ENCODE measurements at places on chromosomes 7 and 10. TPM values are rescaled to one million over a fixed set of nuclear protein-coding genes. Genes with fewer than 3 reads are reported as not detected.

DNA sequence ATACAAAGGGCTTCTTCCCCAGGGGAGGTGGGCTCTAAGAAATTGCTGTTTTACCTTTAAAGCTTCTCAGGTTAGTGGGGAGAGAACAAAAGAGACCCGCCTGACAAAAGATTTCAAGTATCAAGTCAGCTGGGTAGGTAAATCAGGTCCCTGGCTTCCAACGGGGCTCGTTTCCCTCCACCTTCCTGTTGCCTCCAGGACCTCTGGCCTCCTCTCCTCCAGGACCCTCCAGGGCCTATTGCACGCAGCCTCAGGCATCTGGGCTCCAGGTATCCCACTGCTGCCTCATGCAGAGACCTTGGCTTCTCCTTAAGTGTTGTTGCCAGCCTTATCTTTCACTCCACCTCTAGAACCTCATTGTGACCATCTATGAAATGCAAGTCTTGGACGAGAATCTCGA is 2.9 kb downstream of the BNIP3 start:
- DNase-seq: no peak

DNA sequence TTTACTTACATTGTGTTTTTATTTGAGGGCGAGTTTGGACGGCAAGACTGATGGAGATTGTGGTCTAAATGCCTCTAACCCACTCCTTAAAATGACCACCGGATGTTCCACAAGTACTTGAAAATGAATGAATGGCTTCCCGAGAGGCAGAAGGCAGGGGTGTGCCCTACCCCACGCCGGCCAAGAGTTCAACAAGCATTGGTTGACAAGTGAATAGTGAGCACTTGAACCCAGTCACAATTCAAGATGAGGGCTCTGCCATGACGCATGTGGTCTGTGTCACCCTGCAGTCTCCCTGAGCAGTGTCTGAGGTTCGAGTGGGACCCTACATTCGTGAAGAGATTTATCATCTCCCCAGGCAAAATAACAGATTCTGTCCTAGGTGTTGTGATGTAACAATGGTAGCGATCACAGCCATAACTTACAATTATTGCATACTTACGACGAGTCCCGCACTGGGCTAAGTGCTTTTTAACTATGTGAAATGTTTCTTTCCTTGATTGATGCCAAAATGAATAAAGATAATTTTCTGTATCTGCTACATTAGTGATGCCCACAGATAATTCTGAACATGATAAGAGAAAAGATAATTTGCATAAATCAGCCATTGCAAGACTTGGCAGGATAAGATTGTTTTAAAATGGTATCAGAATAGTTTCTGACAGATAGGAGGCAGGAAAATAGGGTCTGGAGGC is 305.4 kb downstream of the WDR37 start:
- DNase-seq: no peak

GRCh38 chr7:44325811-44326241 is 432 bp upstream of the CAMK2B start:
- no peak for DNase-seq

- no peak for DNase-seq
Measured at GRCh38 chr7:135716677-135717238, 11.2 kb downstream of the SLC13A4 start.

DNA sequence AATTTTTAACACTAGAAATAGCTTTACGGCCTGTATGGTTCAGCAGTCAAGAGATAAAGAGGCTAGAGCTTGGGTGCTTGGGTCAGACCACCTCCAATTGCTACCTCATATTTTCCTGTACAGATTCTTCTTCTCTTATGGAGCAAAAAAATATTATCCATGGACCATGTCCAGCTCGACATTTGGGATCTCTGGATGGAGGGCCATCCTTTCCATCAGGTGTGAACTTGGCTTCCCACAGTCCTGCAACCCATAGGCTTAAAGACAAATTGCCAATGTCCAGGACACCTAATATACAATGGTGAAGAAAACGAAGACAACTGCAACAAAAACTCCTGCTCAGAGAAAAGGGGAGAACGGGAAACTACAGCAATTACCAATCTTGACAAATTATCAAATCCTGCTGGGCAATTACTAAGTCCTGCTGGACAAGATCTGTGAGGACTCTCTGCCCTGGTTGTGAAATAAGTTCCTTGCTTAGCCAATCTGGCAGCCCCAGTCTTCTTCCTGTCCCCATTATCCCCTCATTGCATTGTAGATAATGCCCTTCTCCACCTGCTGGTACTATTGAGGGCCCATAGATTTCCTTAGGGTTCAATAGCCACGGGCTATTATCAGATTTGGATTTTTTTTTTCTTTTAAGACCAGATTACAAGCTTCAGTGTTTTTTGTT is 42.0 kb upstream of the BRAF start:
- no peak for DNase-seq

DNA sequence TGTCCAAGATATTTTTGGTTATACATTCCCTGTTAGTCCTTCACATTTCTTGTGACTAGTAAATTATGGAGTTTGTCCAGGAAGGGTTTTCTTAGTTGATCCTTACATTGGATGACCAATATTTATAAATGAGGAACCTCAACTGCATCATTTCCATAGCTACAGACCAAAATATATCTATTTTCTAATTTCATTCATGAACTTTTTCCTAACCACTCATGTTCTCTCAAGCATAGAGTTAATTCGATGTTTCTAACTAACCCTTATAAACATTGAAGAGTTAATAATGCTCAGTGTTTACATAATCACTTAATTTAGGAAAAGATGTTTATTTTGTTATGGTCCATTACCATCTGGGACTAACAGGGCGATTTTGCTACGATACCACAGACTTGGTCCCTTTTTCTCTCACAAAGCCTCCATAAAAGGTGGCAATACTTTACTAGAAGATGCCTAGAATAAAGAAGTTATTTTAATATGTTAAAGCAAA is 591.0 kb downstream of the MAGI2 start:
- no peak for DNase-seq

- DNase-seq: no peak
Measured at GRCh38 chr7:39678930-39679709, 55.7 kb downstream of the RALA start.

- DNase-seq: no peak
Measured at GRCh38 chr7:18003286-18003994, 24.2 kb downstream of the PRPS1L1 start.

- DNase-seq: no peak
Measured at GRCh38 chr7:108136191-108136688, 6.1 kb upstream of the LAMB4 start.

DNA sequence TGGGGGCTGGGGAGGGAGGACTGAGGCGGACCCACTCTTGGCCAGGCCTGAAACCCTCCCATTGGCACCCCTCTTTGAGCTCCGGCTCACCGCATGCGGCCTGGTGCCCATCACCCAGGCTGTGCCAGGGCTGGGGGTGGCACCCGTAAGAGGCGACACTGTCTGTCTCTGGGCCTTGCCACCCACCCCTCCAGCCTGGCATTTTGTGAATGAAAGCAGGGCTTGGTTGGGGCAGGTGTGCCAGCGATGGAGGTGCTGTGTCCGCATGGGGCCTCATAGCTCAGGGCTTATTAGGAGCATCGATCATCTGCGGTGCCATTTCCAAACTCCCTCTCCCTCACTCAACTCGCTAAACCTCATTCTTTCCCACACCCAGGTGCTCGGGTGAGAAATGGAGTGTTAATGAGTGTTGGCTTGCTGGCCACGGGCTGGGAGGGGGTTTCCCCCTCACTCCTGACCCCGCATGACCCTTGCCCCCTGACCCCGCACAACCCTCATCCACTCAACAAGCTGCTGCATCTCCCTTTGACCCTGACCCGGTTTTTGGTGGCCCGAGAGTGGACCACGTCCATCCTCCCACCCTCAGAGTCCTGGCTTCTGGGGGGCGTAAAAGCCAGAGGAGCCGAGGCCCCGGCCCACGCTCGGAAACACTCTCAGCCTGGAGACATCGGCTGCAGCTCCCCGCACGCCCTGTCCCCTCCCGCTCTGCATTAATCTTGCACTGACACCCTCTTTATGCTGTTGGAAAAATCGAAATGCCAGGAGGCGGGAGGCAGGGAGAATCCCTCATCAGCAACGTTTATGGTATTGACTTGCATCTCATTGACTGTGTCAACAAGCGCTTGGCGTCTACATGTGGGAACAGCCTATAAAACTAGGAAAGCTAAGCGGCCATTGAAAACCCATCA is 161.2 kb downstream of the DNAJB6 start:
- no peak for DNase-seq

GRCh38 chr7:6460303-6460702 is 12.5 kb upstream of the DAGLB start:
- no peak for DNase-seq

GRCh38 chr7:44057849-44058758 is 7.3 kb downstream of the PGAM2 start:
- no peak for DNase-seq

DNA sequence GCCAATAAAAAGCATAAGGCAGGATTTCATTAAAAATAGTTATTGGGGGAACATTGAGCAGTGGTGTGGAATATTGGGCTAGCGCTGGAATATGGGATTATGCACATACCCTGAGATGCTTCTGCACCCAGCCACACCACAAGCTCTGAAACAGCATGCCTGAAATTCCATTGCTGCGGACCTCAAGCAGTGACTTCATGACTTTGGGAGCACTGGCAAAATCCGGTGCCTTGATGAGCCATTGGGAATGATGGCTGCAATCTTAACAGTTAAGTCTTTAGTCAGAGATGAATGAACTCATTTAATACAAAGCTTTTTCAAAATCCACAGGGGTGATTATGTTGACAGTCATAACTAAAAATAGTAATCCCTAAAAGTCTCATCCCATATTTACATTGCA is 274.7 kb upstream of the MTPN start:
- DNase-seq: no peak

GRCh38 chr10:78688230-78688900 is 380.4 kb upstream of the ZMIZ1 start:
- DNase-seq: no peak

DNA sequence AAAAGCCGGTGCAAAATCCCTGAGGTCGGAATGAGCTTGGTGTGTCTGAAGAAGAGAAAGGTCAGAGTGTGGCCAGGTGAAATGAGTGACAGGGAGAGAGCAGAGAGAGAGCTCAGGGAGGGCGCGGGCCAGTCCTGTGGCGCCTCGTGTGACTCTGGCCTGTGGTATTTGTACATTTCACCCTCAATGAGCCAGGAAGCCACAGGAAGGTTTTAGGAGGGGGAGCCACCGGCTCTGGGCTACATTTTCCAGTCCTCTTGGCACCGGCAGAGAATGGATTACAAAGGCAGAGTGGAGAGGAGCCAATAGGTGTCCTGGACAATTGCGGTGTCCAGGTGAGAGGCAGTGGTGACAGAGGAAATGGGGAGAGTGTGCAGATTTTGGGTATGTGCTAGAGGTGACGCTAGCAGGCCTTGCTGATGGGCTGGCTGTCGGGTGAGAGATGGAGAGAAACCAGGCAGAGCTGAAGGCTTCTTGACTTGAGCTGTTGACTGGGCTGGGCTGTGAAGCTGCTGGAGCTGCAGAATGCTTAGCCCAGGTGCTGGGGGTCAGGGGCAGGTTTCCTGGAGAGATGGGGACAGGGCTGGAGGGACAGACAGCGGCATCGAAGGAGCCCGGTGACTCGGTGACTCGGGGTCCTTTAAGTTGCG is 38.1 kb downstream of the COL13A1 start:
- no peak for DNase-seq

GRCh38 chr7:15889507-15889906 is 203.0 kb upstream of the MEOX2 start:
- no peak for DNase-seq

DNA sequence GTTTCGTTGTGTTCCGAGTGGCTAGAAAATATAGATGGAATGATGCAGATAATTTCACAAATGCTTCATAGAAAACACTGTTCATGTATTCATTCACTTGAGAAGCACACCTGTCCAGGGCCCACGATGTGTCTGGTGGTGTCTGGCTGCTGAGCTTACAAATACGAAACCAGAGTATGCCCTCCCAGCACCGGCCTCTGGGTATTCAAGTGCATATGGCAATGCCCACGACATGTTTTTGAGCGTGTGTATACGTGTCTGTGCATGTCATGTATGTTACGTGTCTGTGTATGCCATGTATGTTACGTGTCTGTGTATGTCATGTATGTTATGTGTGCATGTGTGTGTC is 37.9 kb downstream of the IL2RA start:
- DNase-seq: no peak

- DNase-seq: no peak
Measured at GRCh38 chr10:6221971-6222751, 19.4 kb downstream of the PFKFB3 start.

NPC1L1 gene
- not detected for total RNA-seq

TCERG1L gene
- 0.06 TPM for total RNA-seq

CHN2 gene
- total RNA-seq: 3.5 TPM

ZNF3 gene
- total RNA-seq: 40.3 TPM

ARMH3 gene
- total RNA-seq: 18.9 TPM

PDZD7 gene
- 3.1 TPM for total RNA-seq

LBX1 gene
- not detected for total RNA-seq

DLX5 gene
- not detected for total RNA-seq

NEUROG3 gene
- not detected for total RNA-seq

Measured in CD4-positive, alpha-beta T cell (primary cell).